ENCODE measurements at places on chromosomes 5 and 9.

DNA sequence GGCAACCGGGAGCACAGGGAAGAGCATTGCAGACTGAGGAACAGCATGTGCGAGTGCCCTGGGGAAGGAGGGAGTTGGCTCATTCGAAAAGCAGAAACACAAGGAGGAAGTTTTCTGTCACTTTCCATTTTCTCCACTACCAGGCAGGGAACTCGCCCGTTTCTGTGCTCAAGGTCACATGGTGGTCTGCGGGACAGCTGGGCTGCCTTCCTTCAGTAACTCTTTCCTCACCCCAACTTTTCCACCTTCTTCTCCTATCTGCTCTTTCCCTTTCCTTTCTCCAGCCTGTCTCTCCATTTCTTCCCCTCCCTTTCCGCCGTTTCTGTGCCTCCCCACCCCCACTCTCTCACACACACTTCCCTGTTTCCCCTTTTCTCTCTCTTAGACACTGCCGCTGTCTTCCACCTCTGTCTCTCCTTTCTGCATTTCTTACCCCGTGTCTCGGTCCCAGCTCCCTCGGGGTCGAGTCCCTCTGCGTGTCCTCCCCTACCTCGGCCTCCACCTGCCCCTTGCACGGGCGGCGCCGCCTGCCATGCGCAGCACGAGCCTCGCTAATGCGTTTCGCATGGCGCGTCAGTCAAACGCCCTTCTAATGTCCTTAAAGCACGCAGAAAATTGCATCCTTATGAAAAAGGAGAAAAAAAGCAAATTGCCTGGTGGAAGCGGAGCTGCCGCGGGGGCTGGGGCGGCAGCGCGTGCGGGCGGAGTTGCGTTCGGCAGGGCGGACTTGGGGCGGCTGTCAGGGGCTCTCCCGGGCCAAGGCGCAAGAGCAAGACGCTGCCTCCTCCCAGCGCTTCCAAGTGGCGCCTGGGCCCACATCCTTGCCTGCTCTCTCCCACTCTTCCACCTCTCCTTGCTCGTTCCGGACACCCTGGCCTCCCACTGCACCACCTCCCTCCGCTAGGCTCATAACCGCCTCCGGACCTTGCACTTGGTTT lies 9.5 kb downstream of the BARX1 start:
- peaks cover 12% of the 10 kb centered on the region for H3K4me1 ChIP-seq
- H3K36me3 ChIP-seq: no peaks in the 10 kb centered on the region
- DNase-seq: no peak
- peak overlapping the region; percentile 5 for H3K4me3 ChIP-seq
- H3K27me3 ChIP-seq: peaks cover 16% of the 10 kb centered on the region

- no peaks in the 10 kb centered on the region for H3K27me3 ChIP-seq
- no peaks in the 10 kb centered on the region for H3K36me3 ChIP-seq
- no peak overlapping the region for H3K27ac ChIP-seq
- H3K4me3 ChIP-seq: no peak overlapping the region
- no peaks in the 10 kb centered on the region for H3K4me1 ChIP-seq
Observed at GRCh38 chr5:13218518-13218917, 726.0 kb downstream of the DNAH5 start.

- no peak overlapping the region for H3K27ac ChIP-seq
- no peaks in the 10 kb centered on the region for H3K4me1 ChIP-seq
- DNase-seq: peak; percentile 43
Observed at GRCh38 chr5:72366324-72366976, 46.3 kb downstream of the PTCD2 start.

DNA sequence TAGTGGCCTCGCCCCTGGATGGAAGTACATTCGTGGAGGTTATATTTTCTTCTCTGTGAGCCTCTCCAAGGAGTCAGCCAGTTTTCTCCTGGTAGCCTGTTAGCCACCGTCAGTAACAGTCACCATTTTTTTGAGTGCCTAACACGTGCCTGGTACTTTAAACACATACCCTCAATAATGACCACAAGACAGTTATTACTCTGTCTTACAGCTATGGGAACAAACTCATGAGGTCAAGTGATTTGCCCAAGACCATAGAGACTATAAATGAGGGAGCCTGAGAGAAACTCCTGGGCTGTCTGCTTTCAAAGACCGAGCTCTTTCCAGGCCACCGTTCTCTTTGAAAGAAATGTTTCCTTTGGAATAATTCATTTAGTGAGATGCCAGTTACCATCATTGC lies 90.4 kb downstream of the PALM2AKAP2 start:
- H3K4me1 ChIP-seq: no peaks in the 10 kb centered on the region
- H3K27ac ChIP-seq: no peak overlapping the region
- no peak overlapping the region for H3K4me3 ChIP-seq
- no peaks in the 10 kb centered on the region for H3K27me3 ChIP-seq

- H3K27ac ChIP-seq: no peak overlapping the region
- no peaks in the 10 kb centered on the region for H3K27me3 ChIP-seq
- H3K4me3 ChIP-seq: no peak overlapping the region
- H3K36me3 ChIP-seq: no peaks in the 10 kb centered on the region
- H3K4me1 ChIP-seq: peaks cover 61% of the 10 kb centered on the region
Observed at GRCh38 chr5:111741278-111741677, 15.7 kb downstream of the NREP start.

DNA sequence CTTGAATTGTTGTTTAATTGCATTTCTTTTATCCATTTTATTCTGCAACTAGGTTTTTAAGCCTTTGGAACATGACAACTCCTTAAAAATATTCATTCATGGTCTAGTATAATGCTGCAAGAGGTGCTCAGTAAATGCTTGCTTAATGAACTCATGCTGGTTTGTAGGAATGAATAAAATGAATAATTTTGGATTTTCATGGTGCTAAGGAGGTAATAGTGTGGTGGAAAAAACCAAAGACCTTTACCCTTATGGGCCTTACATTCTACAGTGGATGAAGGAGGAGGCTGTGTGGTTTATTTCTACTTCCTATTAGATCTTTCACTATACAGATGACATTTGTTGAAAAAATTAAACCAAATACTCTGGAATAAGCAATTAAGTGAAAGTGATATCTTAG lies 43.4 kb downstream of the LRRTM2 start:
- no peak overlapping the region for H3K4me3 ChIP-seq
- H3K4me1 ChIP-seq: no peaks in the 10 kb centered on the region
- H3K27ac ChIP-seq: no peak overlapping the region

DNA sequence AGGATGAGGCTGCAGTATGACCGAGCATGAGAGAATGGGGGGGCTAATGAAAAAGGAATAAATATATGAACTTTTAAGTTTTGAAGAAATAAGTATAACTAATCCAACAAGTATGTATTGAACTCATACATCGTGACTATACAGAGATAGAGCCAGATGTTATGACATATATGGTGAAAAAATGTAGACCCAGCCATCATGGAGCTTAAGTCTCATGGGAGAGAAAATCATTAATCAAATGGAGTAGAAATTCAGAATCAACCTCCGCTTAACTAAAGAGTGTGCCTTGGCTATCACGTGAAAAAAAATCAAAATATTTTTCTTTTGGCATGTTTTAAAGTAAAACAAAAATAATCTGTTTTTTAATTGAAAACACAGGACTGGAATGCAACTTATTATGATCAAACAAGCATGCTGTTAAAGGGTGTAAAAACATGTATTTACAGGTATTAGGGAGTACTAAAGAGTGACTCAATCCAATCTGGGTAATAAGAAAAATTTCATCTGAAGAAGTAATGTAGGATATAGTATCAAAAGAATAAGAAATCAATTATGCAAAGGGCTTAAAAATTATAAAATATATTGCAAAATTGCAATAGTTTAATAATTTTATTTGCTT lies 868.5 kb upstream of the NUDT12 start:
- no peak overlapping the region for H3K27ac ChIP-seq
- no peak for DNase-seq
- no peaks in the 10 kb centered on the region for H3K27me3 ChIP-seq
- H3K4me1 ChIP-seq: no peaks in the 10 kb centered on the region
- H3K36me3 ChIP-seq: no peaks in the 10 kb centered on the region

GRCh38 chr9:78775211-78775610 lies 478.3 kb downstream of the PSAT1 start:
- no peaks in the 10 kb centered on the region for H3K4me1 ChIP-seq
- H3K27me3 ChIP-seq: peaks cover 2% of the 10 kb centered on the region
- no peak overlapping the region for H3K4me3 ChIP-seq
- H3K36me3 ChIP-seq: no peaks in the 10 kb centered on the region

GRCh38 chr5:96412868-96413449 lies 20.1 kb downstream of the PCSK1 start:
- no peaks in the 10 kb centered on the region for H3K36me3 ChIP-seq
- no peaks in the 10 kb centered on the region for H3K4me1 ChIP-seq
- no peak for DNase-seq
- H3K27me3 ChIP-seq: no peaks in the 10 kb centered on the region
- H3K4me3 ChIP-seq: no peak overlapping the region
- H3K27ac ChIP-seq: no peak overlapping the region

GRCh38 chr5:135126688-135127438 lies 92.8 kb upstream of the PITX1 start:
- H3K36me3 ChIP-seq: no peaks in the 10 kb centered on the region
- no peak overlapping the region for H3K4me3 ChIP-seq
- no peak for DNase-seq
- no peaks in the 10 kb centered on the region for H3K27me3 ChIP-seq
- no peaks in the 10 kb centered on the region for H3K4me1 ChIP-seq

DNA sequence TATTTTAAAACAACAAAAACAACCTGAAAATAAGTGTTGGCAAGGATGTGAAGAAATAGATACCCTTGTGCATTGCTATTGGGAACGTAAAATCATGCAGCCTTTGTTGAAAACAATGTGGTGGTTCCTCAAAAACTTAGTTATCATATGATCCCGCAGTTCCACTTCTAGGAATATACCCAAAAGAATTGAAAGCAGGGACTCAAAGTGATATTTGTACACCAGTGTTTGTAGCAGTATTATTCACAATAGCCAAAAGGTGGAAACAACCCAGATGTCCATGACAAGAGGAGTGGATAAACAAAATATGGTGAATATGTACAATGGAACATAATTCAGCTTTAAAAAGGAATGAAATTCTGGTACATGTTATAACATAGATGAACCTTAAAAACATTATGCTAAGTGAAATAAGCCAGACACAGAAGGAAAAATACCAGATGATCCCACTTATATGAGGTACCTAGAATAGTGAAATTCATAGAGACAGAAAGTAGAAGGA lies 29.0 kb downstream of the IRF1 start:
- H3K27ac ChIP-seq: peak overlapping the region; percentile 2
- peaks cover 34% of the 10 kb centered on the region for H3K4me1 ChIP-seq
- no peak for DNase-seq
- H3K4me3 ChIP-seq: no peak overlapping the region
- H3K36me3 ChIP-seq: no peaks in the 10 kb centered on the region

DNA sequence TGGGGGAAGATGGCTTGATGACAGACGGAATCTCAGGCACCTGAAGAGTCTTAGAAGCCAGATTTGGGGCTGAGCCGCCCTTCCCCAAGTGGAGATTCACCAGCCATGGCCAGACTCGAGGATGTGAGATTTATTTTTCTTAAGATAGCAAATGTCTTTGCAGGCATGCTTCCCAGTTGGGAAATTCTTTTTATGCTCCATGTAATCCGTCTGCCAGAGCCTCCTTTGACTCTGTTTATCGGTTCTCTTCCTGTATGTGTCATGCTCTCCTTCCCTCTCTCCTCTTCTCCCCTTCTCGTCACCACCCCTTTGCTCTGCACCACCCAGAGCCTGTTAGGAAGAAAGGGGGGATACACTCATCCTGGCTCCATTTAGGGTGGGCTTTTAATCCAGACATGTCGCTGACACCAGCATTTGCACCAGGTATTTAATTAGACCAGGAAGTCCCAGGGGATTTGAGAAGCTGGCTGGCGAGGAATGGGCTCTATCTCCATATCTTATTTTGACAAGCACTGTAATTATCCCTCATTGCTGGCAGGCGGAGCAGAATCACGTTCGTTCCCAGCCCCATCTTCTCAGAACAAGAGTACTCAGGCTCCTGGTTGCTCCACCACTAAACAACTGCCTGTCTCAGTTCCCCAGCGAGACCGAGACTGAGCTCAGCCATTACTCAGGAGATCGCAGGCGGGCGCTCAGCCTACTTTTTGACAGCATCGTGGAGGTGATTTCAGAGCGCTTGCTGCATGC lies 50.9 kb downstream of the KCNIP1 start:
- H3K4me1 ChIP-seq: no peaks in the 10 kb centered on the region
- no peak overlapping the region for H3K4me3 ChIP-seq
- no peaks in the 10 kb centered on the region for H3K27me3 ChIP-seq
- H3K27ac ChIP-seq: peak overlapping the region; percentile 35

DNA sequence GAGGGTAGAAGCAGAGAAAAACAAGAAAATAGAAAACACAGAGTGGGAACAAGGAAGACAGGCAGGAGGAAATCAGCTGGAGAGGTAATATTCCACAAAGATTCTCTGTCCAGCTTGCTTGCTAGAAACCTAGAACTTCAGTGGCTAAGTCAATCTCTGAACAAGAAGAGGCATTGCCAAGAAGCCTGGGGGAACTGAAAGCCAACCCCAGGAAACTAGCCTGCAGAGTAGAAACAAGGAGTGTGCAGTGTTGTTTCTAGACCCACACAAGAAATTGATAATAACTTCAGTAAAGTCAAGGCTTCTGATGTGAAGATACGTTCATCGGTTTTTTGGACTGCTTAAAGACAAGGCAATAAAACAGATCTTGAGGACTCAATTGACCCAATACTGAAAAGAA lies 234.5 kb upstream of the MAP3K1 start:
- DNase-seq: no peak
- H3K36me3 ChIP-seq: no peaks in the 10 kb centered on the region
- no peak overlapping the region for H3K27ac ChIP-seq

GRCh38 chr9:90523958-90524357 lies 118.7 kb downstream of the DIRAS2 start:
- no peak for DNase-seq
- no peaks in the 10 kb centered on the region for H3K27me3 ChIP-seq
- no peak overlapping the region for H3K27ac ChIP-seq
- H3K4me1 ChIP-seq: no peaks in the 10 kb centered on the region
- no peak overlapping the region for H3K4me3 ChIP-seq
- no peaks in the 10 kb centered on the region for H3K36me3 ChIP-seq

DNA sequence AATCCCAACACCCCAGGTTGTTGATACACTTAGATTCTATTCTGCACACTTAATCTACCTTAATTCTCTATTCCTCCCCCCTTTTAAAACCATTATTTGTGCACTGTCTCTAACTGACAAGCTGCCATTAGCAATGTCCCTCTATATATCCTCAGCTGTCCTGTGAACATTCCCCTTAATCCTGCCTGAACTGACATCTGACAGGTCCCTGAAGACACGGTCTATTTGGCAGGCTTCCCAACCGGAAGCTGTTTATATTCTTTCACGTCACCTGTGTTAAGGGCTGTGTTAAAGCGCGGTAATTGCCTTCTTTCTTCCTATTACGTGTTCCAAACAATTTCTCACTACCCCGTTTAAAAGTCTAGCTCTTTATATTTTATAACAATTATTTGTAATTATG lies 277.3 kb downstream of the CDH9 start:
- H3K27ac ChIP-seq: no peak overlapping the region
- no peak for DNase-seq
- H3K4me3 ChIP-seq: no peak overlapping the region
- H3K27me3 ChIP-seq: no peaks in the 10 kb centered on the region
- no peaks in the 10 kb centered on the region for H3K4me1 ChIP-seq

GRCh38 chr5:134206627-134207160 lies 19.2 kb downstream of the PPP2CA start:
- no peak overlapping the region for H3K4me3 ChIP-seq
- H3K4me1 ChIP-seq: no peaks in the 10 kb centered on the region
- no peaks in the 10 kb centered on the region for H3K27me3 ChIP-seq
- H3K36me3 ChIP-seq: peaks cover 11% of the 10 kb centered on the region
- H3K27ac ChIP-seq: no peak overlapping the region
- no peak for DNase-seq
